ENCODE measurements at places on chromosomes 12 and 14.

DNA sequence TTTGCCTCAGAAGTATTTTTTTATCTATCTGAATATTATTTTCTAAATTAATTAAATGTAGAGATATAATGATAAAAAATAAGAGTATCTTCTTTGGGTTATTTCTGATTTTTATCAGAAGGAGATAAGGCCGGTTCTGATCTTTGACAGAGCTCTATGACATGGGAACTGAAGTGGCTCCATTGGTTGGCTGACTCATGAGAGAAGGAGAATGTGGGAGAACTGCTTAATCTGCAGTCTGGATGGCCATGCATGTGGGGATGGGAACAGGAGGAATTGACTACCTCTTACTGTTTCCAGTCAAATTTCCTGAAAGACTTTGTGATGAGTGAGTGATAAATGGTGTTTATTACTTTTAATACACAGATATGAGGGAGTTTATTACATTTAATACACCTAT lies 155.8 kb upstream of the ATP2B1 start:
- no peak for DNase-seq

GRCh38 chr12:115032521-115032920 lies 348.5 kb upstream of the TBX3 start:
- DNase-seq: no peak

GRCh38 chr12:30191696-30192455 lies 408.1 kb upstream of the TMTC1 start:
- DNase-seq: no peak

GRCh38 chr12:115354007-115354890 lies 670.3 kb upstream of the TBX3 start:
- no peak for DNase-seq

DNA sequence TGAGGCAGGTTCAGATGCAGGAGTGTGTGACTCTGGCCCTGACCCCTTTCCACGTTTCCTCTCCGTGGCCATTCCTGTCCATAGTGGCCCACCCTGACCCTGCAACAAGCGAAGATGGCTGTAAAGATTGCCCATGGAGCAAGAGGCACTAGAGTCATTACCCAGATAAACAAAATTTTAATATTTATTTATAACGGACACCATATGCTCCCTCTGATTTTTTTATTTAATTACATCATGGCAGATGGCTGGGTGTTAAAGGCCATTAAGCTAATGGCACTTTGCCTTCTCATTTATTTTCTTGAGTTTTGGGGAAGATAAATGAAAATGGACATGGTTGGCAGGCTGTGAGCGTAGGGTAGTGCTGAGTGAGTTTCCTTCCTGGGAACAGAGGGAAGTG lies 58.7 kb downstream of the WSCD2 start:
- no peak for DNase-seq

DNA sequence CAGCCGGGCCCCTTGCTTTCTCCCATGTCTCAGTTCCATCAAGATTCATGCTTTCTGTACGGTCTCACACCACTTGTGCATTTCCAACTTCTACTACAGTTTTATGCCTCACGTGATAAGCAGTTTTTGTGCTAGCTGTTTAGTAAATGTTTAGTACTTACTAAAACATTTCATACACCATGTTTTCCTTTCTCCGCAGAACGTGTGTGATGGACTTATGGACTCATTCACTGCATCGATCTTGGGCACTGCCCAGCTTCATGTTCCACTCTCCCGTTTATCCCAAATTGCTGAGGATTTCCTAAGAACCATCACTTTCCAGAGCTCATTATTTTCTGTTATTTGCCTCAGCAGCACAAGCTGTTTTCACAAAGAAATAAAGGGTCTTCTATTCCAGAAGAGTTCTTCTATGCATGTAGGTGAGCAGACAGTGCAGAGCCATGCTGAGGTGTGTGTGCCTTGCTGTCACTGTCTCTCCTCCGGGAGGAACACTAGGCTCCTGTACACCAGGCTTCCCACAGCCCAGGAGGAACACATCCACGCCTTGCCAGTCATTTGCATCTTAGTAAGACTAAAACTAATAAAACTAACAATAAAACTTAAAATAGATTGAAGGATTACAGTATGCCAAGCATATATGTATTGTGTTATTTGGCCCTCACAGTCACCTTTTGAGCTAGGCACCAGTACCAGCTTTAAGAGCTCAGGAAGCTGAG lies 90.3 kb upstream of the EEA1 start:
- no peak for DNase-seq

DNA sequence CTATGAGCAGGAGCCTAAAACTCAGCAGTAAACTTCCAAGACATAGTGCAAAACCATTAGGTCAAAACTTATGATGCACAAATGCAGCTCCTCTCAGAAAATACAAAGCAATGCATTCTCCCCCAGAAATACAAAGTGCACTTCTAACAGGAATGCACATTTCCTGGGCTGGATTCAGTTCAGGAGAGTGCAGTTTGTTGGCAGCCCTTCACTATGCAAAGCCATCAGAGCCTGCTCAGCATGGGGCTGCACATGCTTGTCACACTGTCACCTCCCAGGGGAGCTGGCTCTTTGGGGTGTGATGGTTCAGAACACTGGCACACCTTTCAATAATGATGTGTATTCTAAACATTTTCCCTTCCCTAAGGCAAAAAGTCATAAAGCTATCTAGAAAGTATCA lies 110.4 kb downstream of the KCNK10 start:
- DNase-seq: no peak

DNA sequence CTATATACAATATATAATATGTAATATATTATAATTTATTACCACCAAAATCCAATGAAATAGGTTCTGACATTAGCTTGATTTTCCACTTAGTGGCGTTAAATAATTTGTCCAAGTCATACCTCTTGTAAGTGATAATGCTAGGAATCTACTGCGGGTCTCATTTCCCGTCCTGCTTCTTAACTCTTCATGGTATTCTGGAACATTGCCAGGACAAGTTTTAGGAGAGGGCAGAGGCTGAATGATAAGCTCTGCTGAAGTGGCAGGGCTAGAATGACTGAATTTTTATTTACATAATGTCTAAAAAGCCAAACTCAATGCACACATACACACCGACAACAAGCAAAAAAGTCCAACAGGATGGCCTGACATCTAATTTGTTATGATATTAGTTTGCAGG lies 70.4 kb upstream of the PTPRQ start:
- no peak for DNase-seq

DNA sequence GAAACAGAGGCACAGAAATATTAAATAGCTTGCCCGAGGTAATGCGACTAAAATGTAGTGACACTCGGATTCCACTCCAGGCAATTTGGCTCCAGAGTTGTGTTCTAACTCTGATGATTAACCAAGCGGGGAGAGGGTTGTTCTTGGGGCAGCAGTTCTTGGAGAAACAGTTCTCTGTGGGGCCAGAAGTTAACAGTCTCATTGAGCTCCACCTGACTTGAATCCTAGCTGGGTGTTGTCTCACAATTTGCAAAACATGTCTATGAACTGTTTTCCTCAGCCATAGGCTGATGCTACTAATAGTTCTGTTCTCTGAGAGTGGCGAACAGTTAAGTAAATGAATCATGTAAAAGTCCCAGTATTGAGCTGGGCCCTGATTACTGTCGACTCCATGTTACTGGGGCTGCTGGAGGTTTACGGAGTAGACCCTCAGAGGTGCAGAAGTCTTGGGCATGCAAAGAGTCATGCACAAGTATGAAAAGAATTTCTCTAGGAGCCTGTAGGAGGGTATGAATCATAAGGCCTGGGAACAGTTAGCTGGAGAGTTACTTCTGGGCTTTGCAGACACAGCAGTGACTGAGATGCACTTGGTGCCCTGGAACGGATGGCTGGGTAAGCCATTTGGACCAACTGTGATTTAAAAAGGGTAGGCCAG lies 15.4 kb upstream of the NIN start:
- no peak for DNase-seq

GRCh38 chr12:114588061-114588460 lies 95.9 kb downstream of the TBX3 start:
- no peak for DNase-seq

DNA sequence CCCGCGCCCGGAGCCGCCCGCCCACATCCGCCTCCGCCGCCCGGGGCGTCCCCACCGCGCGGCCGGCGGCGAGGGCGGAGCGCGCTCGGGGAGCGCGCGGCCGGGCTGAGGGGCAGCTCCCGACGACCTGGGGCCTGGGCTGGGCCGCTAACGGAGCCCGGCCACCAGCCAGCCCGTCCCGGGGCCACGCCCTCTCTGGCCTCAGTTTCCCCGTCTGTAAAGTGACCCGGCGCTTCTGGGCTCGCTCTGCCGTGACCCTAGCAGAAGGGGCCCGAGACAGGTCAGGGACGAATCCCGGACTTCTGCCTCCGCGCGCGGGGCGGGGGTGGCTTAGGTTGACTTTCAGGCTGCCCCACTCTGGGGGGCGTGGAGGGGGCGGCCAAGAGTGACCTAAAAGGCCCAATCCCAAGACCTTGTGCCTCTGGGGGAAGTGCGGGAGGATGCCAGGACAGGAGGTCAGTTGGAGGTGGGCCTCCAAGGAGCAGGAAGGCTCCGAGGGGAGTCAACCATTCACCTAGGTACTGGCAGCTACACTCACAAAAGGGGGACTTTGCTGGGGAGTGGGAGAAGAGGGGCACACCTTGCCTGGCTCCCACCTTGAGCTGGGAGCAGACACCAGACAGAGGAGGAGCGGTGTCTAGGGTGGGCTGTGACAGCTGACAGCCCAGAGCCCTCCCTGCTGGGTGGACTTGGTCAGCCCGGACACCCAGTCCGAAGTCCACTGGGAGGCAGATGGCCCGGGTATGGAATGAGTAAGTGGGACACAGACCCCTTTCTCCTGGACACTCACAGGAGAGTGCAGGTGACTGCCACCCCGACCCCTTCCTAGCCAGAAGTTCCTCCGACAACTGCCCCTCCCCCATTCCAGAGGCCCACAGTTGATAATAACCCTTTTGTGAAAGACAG lies 486 bp upstream of the AKT1 start:
- DNase-seq: peak; percentile 43

DNA sequence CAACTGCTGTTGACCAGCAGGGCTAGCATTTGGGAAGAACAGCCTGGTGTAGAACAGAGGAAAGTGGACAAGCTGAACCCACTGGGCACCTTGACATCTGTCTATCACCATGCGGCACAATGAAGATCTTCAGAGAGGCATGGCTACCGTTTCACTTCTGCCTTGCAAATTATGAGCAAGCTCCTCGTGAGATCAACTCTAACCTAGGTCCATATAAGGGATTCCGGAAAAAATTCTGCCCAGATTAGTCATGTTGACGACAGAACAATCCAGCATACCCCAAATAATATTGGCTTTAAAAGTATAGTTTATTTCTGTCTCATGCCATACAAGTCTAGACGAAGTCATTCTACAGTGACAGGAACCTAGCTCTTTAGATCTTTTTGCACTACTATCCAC lies 91.6 kb upstream of the ATF7IP start:
- DNase-seq: no peak

- DNase-seq: no peak
Measured at GRCh38 chr14:76902591-76902990, 76.4 kb downstream of the LRRC74A start.

- DNase-seq: no peak
Measured at GRCh38 chr12:95990136-95990535, 6.0 kb downstream of the HAL start.

DNA sequence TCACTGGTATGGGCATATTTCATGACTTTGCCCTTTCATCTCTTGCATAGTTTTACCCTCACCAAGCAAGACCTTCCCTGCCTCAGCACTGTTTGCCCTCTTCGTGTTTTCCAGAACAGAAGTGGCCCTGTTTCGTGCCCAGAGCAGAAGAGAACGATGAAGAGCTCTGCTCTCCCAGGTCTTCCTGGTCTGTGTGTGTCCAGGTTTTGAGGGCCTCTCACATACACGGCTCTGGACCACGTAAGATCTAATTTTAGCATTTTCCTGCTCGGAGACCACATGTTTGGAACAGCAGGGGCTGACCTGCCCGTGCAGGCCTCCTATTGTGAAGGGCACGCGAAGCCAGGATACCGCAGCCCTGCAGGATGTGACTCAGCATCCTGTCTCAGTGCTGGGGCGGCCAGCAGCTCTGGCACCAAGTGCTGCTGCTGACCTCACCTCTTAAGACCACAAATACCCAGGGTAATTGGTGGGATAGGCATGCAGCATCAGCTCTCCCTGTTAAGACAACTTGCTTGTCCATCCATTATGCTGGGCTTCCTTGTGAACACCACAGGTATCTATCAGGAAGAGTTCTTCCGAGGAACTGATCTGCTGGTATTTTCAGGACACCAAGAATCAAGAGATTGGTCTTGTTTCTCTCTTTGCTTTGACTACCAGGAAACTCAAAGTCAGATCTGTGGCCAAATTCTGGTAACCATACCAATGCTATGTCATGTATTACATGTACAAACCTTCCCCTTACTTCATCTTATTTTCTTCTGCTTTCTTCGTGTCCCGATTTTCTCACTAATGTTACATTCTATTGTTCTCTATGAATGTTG lies 19.0 kb downstream of the SSH1 start:
- DNase-seq: peak; percentile 65

- no peak for DNase-seq
Measured at GRCh38 chr12:29673346-29673745, 110.4 kb downstream of the TMTC1 start.

DNA sequence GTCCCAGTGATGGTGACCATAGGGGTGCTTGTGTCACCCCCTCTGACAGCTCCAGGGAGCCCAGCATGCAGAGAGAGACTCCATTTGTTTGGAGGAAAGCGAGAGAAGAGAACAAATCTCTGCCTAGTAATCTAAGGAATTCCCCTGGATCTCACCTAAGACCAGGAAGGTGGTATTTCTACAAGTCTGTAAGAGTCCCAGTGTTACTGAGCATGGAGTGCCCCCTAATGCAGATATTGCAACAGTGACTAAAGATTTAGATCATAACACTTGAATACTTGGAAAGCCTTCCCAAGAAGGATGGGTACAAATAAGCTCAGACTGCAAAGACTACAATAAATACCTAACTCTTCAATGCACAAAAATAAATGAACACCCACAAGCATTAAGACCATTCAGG lies 360.4 kb upstream of the GARIN6 start:
- DNase-seq: no peak

GRCh38 chr12:12474931-12475795 lies 87.5 kb downstream of the DUSP16 start:
- DNase-seq: peak; percentile 28

- DNase-seq: no peak
Measured at GRCh38 chr14:74852922-74853530, 22.9 kb downstream of the PROX2 start.

GRCh38 chr14:88985654-88986053 lies 161.2 kb downstream of the TTC8 start:
- no peak for DNase-seq

- DNase-seq: no peak
Measured at GRCh38 chr12:108861878-108862587, 4.7 kb upstream of the SSH1 start.

DNA sequence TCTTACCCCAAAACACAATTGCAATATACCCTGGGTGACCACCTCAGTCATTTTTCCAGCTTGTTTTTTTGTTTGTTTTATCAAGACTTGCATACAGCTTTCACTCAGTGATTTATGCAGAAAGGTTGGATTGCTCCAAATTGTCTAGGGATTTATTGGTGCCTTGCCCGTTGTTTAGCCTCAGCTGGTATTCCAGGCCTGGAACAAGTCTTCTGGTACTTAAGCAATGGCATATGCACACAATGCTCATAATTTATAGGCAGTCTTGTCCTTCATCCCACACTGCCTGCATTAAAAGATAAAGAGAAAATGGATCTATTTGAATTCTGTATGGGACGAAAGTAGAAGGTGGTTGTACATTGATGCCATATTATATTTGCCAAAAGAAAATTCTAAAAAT lies 392.5 kb downstream of the ADAMTS20 start:
- no peak for DNase-seq

- no peak for DNase-seq
Measured at GRCh38 chr14:26286081-26286912, 311.5 kb downstream of the NOVA1 start.

All from activated T-cell treated with anti-CD3 and anti-CD28 coated beads for 24 hours (primary cell).